ENCODE measurements at places on chromosomes 5 and 9.

- DNase-seq: no peak
These were observed 208.8 kb downstream of the MELK start for GRCh38 chr9:36781533-36781932.

- DNase-seq: no peak
These were observed 54.0 kb upstream of the OLFM1 start for GRCh38 chr9:135033487-135033886.

GRCh38 chr9:72029986-72030385 is 30.4 kb downstream of the C9orf57 start:
- no peak for DNase-seq

DNA sequence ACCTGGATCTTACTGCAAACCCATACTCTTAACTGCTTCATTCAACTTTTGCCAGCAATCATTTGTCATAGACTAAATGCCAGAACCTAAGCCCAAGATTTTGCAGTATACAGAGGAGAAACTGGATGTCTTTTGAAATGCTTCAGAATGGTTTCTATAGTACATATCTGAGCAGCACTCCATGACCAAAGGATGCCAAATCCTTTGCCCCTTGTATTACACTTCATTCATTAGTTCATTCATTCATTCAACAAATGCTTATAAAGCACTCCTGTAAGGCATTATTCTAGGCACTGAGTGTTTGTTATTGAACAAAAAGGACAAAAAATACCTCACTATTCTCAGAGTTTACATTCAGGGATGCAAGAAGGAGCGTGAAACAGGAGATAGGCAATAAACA is 119.9 kb downstream of the SLC1A3 start:
- no peak for DNase-seq

DNA sequence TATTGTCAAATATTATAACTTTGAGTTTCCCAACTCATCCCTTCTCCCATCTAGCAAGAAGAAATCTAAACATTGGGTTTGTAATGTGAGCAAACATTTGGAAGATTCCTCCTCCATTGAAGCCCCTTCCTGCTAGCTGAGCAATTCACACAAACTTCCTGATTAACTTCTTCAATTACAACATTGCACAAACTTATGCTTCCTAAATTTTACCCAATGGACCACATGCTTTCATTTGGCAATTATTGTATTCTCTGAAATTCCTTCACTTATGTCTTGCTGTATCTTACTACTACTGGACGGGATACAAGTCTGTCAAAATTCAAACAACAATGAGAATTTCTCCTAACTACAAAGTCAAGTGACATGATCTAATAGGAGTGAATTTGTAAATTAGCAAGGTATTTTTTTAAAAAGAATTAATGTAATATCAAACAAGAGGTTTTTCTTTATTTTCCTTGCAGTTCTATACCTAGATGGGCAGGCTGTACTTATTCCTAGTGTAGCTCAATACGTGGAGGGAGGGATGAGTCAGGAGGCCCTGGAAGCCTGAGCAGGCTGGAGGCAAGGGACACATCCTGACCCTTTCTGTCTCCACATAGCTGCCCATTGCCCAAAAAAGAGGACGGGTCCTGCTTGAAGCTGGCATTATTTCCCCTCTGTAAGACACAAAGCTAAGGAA is 11.8 kb upstream of the IFNW1 start:
- no peak for DNase-seq

- DNase-seq: no peak
These were observed 243.6 kb downstream of the DENND1A start for GRCh38 chr9:123686131-123686828.

- no peak for DNase-seq
These were observed 41.4 kb upstream of the IL7R start for GRCh38 chr5:35815089-35815936.

DNA sequence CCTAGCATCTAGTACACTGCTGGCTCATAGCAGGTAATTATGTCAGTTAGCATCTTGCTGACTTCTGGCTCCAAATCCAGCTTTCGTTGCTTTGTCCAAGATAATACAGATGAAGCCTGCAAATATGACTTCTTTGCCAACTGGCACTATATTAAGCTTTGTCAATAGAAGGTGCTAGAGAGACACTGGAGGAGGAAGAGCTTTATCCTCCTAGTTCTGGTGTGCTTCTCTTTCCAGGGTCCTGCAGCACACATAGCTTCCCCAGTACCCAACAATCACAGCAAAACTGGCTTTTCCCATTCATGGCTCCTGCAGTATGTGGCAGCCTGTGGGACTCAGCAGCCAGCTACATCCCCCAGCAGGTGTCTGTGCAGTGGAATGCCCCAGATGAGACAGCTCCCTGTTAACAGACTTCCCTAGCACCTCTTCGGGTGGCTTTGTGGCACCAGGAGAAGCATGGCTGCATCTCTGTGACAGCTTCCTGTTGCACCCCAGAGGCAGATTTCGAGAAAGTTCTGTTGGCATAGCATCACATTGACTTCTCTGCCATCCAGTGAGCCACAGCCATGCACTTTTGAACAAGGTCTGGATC is 147.8 kb downstream of the OXCT1 start:
- no peak for DNase-seq

GRCh38 chr5:169307646-169308045 is 6.7 kb upstream of the SLIT3 start:
- DNase-seq: no peak
